ENCODE measurements at places on chromosomes 12 and 14.
A peak's percentile ranks its signal among the peaks of the same experiment; 100 is the strongest.

- no peak for DNase-seq
Measured at GRCh38 chr14:99257673-99258221, 14.2 kb downstream of the BCL11B start.

GRCh38 chr12:100573292-100574186 is at the start of gene GAS2L3:
GAS2L3 (plus strand) TSS chr12:100573684; CDS start chr12:100594905, 21,221 bp downstream.
- DNase-seq: peak; percentile 84

GRCh38 chr12:26576266-26576665 is 256.7 kb downstream of the ITPR2 start:
- DNase-seq: no peak

DNA sequence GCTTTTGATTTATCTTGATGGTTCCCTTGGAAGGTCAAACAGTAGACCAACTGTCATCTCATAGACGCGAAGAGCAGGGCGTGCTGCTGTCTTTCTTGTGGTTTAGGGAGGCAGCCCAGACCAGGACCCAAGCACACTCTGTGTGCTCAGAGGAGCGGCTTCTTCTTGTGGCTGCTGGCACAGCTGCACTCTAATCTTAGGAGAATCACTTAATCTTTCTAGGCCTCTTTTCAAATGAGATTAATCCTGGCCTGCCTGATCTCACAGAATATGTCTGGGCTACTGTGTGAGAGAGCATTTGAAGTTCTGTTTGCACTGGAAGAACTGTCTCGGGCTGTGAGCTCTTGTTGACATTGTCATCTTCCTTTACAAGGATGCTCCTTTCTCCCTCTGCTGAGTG is 60.0 kb upstream of the TRAF3 start:
- DNase-seq: no peak

GRCh38 chr12:129604506-129604905 is 299.3 kb downstream of the TMEM132D start:
- no peak for DNase-seq

GRCh38 chr12:9372202-9372601 is 164.0 kb upstream of the PZP start:
- DNase-seq: no peak

GRCh38 chr14:83777516-83777915 is 1752.4 kb upstream of the FLRT2 start:
- no peak for DNase-seq

DNA sequence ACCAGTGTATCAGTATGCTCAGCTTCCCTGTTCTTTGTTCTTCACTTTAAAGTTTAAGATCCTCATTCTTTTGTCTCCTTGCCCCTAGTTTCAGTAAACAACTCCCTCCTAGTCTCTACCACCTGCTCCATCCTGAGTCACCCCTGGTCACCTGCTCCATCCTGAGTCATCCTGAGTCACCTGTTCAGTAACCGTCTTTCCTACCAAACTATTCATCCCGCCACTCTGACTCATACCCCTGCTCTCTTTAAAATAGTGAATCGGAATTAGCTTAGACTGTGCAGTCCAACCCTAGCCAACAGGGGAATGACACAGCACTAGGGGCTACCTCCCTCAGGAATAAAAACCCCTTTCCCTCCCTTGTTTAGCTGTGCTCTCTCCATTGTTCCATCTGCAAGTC is 888.1 kb upstream of the MDGA2 start:
- no peak for DNase-seq

GRCh38 chr14:64178814-64179213 is 115.4 kb downstream of the ESR2 start:
- no peak for DNase-seq

GRCh38 chr14:36520601-36521525 is 831 bp upstream of the NKX2-1 start:
- peak; percentile 6 for DNase-seq

- peak; percentile 82 for DNase-seq
Measured at GRCh38 chr12:8697476-8698131, at the start of gene RIMKLB. RIMKLB (plus strand) TSS chr12:8697991; CDS start chr12:8713867, 15,876 bp downstream.

DNA sequence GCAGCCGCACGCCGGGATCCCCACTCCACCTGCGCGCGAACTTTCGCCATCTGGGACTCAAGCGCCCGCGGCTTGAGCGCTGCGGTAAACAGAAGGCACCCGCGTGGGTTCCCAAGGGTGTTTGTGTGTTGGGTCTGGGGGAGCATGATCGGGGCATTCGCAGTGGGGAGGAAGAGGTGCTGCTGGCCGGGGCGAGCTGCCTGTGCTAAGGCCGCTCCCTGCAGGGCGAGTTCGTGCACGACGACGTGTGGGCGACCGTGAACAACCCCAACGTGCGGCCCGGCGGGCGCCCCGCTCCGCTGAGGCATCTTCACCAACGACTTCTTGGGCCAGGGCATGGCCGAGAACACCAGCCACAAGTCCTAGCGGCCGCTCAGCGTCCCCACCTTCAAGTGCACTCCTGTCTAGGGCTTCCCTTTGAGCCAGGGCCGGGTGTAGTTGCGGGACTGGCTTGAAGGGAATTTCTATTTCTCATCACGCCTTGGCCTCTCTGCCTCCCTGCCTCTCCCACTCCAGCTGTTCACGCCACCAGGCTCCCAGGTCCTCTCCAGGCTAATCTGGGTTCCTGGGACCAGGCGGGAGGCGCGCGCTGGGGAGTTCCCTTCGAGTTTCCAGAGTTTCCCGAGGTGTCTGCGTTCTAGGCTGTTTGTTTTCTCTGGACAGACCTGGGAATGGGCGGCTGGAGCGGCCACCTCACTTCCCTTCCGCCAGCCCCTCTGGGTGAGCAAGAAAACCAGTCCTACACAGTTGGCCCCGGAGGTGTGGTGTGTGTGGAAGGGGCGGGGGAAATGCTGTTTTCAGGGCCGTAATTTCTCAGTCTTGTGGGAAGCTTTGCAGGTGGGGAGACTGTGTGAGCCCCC is 417.8 kb upstream of the TMTC1 start:
- peak; percentile 22 for DNase-seq
